SK-N-SH (cell line): ENCODE measurements at places on chromosomes 16 and 17. TPM values are rescaled to one million over a fixed set of nuclear protein-coding genes. Genes with fewer than 3 reads are reported as not detected.

DNA sequence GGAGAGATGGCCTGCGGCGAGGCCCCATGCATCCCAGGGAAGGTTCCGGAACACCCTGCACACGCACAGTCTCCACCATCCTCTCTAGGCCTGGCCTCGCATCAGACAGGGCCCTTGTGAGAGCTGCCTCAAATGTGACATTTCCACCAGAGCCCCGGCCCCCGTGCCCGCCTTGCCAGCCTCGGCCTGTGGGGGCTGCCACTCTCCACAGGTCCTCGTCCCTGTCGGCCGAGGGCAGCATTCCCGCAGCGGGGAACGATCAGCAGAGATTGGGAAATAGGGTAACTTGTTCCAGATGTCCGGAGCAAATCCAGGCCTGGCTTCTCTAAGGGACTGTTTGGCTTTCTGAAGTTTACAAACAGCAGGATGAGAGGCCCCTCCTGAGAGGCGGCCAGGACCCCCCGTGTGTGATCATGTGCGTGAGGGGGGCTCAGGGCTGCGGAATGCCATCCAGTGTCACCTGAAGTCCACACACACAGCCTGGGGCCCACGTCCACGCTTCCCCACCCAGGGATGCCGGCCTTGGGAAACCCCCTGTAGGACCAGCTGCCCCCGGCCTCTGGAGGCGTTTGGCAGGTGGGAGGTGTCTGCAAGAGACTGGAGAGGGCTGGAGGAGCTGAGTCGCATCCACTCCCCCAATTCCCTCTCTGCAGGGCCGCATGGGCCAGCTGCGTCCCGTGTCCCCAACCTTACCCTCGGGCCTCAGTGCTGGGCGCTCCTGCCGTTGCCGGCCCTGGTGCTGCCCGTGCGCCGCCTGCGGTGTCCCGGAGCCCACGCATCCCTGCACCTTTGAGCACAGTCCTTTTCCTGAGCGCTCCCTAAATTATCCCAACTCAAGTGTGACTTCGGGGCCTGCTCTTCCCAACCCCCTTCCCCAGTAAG, 70.4 kb downstream of the ZDHHC7 start:
- DNase-seq: peak; percentile 93

DNA sequence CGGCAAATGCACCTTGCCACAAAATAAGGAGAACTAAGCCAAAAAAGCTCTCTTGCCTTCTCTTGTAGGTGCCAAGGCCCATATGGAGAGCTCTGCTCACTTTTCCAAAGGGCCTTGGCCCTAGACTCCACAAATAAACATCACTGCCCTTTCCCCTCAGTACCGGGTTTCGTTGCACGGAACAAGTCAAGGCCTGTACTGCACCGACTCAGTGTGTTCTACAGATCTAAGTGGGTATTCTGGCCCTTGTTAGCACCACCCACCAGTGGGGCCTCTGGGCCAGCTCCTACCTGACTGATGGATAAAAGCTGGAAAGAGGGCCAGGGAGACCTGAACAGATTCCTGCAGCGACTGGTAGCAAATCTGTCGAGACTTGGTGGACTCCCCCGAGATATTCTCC, 43.7 kb upstream of the GSG1L start:
- DNase-seq: no peak

DNA sequence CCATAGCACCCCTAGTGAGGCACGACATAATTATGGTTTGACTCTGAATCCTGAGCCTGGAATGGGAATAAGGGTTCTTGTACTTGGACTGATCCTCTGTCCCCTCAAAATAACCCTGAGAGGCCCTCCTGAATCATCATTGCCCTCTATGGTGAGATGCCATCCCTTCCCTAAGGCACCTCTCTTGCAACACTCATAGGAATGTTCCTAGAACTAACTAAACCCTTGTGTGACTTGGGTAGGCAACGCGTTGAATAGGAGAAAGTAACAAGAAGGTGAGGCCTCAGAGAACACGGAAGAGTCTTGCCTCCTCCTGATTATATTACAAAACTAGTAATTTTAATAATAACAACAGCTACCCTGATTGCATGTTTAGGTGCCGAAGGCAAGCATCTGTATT, 189.1 kb upstream of the ANKFN1 start:
- DNase-seq: no peak

DNA sequence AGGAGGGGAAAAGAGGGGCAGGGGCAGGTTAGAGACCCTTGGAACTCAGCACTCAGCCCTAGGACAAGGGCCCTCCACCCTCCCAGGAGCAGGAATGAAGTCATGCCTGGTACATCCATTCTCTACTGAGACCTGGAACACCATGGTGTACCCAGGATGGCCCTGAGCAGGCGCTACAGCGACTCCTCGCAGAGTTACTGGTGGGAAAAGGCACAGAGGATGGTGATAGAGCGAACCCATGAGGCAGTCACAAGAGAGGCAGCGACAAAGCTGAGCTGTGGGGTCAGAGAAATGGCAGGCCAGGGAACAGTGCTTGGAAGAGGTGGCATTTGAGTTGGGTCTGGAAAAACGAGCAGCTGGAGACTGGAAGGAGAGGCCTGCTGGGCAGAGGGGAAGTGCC, 37.5 kb downstream of the SRCIN1 start:
- no peak for DNase-seq

- DNase-seq: no peak
These were observed 48.0 kb downstream of the SHCBP1 start for GRCh38 chr16:46573008-46573833.

DNA sequence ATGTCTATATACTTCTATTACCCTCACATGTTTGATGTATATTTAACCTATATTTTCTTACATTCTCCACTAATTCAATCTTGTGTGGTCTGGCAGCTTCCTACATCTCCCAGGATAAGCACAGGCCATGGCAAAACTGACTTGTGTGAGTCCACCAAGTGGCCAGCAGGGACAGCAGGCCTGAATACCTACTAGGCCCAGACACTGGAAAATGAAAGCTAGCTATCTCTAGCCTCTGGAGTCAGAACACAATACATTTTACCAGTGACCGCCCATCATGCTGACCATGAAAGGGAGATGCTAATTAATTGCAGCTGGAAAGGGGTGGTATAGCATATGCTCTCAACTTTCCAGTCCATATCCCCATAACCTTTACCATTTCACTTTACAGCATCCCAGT, 132.3 kb downstream of the PCTP start:
- peak; percentile 7 for DNase-seq

- DNase-seq: no peak
These were observed 7.8 kb upstream of the ABCA10 start for GRCh38 chr17:69236464-69236863.

DNA sequence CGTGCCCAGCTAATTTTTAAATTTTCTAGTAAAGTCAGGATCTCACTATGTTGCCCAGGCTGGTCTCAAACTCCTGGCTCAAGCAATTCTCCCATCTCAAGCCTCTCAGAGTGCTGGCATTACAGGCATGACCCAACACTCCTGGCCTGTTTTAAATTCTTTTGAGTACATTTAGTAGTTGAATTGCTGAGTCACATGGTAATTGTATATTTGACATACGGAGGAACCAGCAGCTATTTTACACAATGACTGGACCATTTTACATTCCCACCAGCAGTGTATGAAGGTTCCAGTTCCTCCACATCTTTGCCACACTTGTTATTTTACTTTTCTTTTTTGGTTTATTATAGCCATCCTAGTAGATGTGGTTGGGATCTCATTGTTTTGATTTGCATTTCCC, 43.6 kb downstream of the RHOT1 start:
- no peak for DNase-seq

DNA sequence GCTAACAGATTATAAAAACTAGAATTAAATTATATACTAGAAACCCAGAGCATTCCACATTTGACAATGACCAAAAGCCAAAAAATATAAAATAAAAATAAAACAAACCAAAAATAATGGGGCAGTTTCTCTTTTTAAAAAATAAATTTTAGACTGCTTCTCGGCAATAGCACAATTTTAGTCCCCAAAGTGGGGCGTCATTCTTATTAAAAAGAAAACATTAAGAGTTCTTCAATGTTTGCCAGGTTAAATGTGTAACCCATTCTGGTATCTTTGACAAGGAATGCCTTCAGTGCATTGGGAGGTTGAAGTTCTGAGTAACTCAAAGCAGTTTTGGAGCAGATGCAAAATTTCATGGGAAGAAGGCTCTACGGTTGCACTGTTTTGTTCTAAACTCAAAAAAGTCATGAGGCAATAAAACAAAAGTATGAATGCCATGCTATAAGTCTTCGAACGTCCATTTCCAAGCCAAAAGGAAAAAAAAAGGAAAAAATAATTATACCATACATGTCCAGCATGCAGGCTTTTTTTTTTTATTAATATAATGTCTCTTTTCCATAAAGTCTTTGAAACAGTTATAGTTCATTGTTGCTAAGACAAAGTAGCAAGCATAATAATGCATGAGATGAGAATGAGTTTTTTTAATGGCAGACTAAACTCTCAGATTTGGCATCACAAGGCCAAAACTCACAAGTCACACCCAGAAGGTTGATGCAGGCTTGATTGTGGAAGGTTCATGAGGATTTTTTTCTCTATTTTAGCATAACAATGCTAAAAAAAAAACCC, 3.1 kb downstream of the MAF start:
- no peak for DNase-seq

DNA sequence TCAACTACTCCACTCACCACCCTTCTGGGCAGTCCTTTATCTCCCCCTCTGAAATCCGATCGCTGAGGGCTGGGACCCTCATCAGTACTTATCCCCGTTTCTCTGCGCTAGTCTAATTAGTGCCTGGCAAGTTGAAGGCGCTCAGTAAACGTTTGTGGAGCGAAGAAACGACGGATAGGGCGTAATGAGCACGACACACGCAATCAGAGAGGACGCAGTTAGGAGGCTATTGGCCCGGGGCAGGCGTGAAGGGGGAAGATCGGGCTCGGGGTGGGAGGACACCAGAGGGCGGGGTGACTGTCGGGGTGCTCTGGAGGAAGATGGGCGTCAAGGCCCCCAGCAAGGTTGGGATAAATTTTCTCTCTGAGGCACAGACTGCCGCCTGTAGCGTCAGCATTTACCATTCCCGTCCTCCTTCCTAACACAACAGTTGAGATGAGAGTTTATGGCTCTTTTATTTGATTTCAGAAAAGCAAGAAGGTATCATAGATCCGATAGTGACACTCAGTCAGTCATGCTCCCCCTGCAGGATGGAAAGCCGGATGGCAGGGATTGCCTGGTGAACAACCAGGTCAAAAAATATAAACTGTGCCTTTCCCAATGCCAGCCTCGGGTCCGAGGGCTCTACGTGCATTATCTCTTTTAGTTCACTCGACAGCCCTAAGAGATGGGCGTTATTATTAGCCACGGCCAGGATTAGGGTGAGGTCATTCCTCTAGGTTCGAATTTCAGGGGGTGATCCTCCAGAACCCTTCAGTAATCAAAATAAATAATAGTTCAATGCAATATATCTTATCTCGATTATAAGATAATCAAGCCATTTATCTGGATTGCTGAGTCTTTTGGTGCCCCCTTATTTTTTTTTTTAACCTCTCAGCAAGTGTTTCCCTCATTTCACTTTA, 9.5 kb upstream of the ARL4D start:
- peak; percentile 74 for DNase-seq

DNA sequence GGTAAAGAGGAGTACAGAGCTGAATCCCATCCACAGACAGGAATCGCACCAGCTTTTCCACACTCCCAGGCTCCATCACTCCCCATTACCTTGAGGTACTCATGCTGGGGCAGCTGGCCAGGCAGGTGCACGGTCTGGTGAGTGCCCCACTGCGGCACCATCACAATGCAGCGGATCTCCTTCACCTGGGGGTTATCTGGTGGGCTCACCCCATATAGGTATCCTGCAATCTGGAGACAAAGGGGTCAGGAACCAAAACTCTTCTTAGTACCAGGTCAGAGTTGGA, 1.8 kb upstream of the RILP start:
- no peak for DNase-seq

GRCh38 chr16:23498863-23499262, 11.4 kb downstream of the GGA2 start:
- DNase-seq: no peak

- DNase-seq: peak; percentile 80
These were observed 76.2 kb upstream of the KSR1 start for GRCh38 chr17:27379888-27380533.

- no peak for DNase-seq
These were observed 436.7 kb downstream of the MAF start for GRCh38 chr16:79163691-79164387.

DNA sequence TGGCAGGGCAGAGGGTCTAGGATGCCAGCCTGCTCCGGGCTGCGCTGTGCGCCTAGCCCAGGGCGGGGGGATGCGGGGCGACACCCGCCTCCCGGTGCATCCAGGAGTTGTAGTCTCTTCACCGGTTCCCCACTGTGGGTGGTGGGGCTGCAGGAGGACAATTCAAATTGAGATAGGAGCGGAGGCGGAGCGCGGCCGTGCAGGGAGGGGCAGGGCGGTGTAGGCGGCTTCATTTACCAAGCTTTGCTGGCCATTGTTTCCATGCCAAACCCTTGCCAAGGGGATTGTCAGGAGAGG, 2047.4 kb downstream of the TP53TG3F start:
- DNase-seq: peak; percentile 63

DNA sequence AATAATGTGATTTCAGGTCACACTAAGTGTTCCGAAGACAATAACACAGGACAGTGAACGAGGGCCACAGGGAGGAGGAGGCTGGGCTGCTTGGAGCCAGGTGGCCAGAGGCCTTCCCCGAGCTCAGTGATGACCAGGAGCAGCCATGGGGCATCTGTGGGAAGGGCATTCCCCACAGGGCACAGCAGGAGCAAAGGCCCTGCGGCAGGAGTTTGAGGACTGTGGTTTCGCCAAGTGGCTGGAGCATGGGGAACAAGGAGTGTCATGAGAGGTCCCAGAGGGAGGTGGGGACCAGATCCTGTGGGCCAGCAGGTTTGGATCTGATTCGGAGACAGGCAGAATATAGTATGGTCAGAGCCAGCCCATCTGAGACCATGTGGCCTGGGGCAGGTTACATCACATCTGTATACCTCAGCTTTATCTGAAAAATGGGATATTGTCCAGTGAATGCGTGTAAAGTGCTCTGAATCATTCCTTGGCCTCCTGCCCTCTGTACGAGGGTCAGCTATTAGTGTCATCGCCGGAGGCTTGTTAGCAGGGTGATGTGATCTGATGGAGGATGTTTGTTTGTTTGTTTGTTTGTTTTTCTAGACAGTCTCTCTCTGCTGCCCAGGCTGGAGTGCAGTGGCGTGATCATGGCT, 176.8 kb downstream of the KATNIP start:
- DNase-seq: no peak

DNA sequence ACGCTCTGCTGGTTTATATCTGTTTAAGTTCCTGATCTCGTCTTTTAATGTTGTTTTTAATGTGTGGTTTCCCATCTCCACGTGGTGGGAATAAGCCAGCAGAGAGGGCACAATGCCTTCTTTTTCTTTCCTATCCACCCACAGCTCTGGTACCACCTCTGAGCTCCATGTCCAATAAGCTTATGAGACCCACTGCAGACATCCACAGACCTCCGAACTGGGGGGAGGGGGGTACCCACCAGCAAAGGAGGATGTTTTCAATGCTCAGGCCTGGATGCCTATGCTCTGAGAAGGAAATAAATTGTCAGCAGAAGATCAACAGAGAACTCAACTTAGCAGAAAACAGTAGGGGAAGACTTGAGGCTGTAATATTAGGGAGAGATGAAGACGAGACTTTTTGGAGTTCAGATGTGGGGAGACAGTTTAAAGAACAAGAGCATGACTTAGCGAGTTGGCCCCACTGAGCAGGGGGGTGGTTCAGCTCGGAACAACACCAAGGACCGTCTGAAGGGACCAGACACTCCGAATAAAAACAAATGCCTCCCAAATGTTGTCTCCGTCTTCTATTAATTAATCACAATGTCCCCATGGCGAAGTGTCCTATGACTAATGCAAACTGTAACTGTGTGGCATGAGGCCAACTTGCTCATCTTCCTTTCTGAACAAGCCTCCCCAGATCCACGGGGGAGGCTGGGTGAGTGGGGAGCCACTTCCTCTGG, 62.7 kb downstream of the GAS7 start:
- no peak for DNase-seq

The MT1M gene
- polyA plus RNA-seq: 0.45 and 1.3 TPM in 2 replicates

The FOXN1 gene
- polyA plus RNA-seq: not detected in 2 replicates

The SCN4A gene
- polyA plus RNA-seq: not detected in 2 replicates

The TMEM92 gene
- polyA plus RNA-seq: 0.28 and 0.46 TPM in 2 replicates
